Psoas muscle (tissue), 8 donors: ENCODE measurements at places on chromosomes 2 and 18. TPM values are rescaled to one million over a fixed set of nuclear protein-coding genes. Genes with fewer than 3 reads are reported as not detected.

IGFBP2 gene
- 16.5 TPM for total RNA-seq

ANKRD36 gene
- total RNA-seq = 4.6 TPM

IL1RL1 gene
- 2.9 TPM for total RNA-seq

- DNase-seq = peak; percentile 83
Measured at GRCh38 chr2:150485871-150486538, 1.5 kb downstream of the RND3 start.

DNA sequence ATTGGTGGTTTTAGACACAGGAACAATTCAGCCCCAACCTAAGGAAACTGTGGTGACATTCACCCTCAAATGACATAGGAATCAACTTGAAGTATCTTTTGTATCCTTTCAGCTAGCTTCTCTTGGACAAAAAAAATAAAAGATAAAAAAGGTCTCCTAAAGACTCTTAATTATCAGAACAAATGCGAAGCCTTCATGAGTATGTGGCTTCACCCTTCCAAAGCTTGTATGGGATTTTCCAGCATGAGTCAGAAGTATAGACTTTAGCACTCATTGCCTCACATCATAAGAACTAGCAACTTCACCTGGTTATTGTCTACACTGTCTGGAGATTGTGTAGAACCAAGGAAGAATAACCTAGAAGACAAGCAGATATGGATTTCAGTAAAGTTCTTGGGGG, 135.4 kb downstream of the LAMA3 start:
- no peak for DNase-seq

TUBB8B gene
- not detected for total RNA-seq

DNA sequence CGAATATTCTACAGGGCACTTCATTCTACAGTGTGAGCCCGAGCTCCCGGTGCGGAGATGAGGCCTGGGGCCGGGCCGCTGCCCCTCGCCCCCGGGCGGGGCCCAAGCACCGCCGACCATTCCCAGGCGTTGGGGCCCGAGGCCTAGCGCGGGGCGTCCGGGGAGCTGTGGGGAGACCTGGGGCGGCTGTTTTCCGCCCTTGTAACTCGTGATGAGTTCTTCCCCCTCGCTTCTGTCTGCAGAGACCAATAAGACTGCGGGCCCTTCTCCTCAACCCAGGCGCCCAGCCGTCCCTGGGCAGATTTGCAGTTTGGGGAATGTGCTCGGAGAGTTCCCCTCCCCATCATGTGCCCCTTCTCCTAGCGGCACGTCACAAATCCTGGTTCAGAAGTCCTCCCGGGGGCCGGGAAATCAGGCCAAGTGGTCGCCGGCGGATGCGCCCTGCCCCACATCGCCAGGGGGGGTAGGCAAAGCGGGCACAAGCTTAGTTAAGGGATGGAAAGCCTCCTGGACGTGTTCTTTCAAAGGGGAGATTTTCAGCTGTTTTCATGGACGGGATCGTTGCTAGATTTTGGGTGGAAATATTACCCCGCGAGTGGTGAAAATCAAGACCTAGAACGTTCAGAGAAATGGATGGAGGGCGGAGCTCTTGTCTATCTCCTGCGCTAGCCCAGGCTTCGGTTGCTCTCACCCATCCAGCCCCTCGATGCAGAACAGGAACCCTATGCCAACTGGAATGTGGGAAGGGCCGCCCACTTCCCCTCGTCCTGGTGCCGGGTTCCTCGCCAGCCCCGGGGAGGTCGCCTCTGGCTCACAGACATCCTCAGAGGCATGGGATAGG, 18.8 kb upstream of the HAAO start:
- DNase-seq = peak; percentile 78

- no peak for DNase-seq
Measured at GRCh38 chr2:11480859-11481258, 14.9 kb upstream of the E2F6 start.

- no peak for DNase-seq
Measured at GRCh38 chr2:136347981-136348380, 230.0 kb upstream of the CXCR4 start.

BABAM2 gene
- total RNA-seq = 48.2 TPM

DOK6 gene
- 0.18 TPM for total RNA-seq

C2orf78 gene
- not detected for total RNA-seq

DNA sequence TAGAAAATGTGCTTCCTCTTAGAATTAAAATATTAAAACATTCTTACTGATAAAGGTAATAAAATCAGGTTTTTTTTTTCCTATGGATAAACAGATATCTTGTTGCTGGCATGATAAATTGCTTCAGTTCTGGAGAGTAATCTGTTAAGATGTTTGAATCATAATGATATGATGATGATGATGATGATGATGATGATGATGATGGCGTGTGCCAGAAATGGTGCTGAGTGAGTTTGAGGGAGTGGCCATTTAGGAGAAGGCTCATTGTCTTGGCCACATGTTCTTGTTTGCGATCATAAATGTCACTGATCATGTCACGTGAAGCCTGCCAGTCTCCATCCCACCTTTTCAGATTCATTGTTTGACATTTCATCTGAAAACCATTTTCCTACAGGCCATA, 35.0 kb downstream of the ADAM23 start:
- DNase-seq = no peak

DNA sequence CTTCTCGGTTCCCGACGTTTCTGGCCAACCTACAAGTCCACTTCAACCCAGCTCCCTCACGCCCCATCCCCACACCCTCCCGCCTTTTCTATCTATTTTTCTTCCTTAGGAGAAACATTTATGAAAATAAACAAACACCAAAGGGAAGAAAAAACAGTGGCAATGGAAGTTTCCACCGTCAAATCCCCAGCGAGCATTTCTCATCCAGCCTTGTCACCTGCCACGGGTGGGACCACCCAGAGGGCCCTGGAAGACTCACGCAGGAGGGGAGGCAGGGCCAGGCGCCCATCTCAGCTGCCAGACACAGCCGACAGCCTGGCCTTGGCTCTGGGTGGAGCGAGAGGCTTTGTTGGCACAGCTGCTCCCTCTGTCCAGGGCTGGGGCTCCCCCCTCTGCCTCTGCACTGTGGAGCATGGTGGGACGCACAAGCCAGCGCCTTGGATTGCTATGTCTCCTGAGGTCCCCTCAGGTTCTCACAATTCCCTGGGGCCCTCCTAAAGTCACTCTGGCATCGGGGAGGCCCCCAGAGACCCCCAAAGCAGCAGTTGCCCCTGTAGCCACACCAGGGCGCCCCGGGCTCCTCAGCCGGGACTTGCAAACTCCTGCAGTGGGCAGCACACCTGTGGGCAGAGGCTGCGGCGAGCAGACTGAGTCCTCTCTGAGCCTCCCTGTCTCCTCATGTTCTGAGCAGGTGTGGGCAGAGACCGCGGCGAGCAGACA, 395.7 kb upstream of the SALL3 start:
- DNase-seq = no peak

- DNase-seq = no peak
Measured at GRCh38 chr18:39406941-39407340, 1841.3 kb upstream of the CELF4 start.

DNA sequence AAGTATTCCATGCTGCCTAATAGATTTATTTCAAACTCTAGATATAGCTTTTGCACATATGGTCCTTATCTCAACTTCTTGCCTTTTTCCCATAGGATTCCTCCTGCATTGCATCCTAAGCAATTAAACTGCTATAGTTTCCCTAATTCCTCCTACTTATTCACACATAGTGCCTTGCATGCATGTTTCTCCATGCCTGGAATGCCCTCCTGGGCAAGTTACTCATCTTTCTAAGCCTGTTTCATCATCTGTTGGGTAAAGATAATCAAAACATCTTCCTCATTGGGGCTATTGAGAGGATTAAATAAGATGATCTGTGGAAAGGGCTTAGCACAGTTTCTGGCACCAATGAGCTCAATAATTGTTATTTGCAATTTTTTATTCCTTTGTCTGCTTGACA, 726.5 kb downstream of the SLC4A3 start:
- DNase-seq = no peak

- DNase-seq = no peak
Measured at GRCh38 chr18:2960983-2961696, 51.8 kb downstream of the LPIN2 start.

GRCh38 chr2:201978986-201979385, 54.7 kb upstream of the FZD7 start:
- DNase-seq = no peak

- DNase-seq = no peak
Measured at GRCh38 chr2:158914731-158915130, 53.7 kb upstream of the TANC1 start.

ST6GAL2 gene
- 0.17 TPM for total RNA-seq

- DNase-seq = no peak
Measured at GRCh38 chr18:76993573-76993972, 139.0 kb downstream of the MBP start.

DNA sequence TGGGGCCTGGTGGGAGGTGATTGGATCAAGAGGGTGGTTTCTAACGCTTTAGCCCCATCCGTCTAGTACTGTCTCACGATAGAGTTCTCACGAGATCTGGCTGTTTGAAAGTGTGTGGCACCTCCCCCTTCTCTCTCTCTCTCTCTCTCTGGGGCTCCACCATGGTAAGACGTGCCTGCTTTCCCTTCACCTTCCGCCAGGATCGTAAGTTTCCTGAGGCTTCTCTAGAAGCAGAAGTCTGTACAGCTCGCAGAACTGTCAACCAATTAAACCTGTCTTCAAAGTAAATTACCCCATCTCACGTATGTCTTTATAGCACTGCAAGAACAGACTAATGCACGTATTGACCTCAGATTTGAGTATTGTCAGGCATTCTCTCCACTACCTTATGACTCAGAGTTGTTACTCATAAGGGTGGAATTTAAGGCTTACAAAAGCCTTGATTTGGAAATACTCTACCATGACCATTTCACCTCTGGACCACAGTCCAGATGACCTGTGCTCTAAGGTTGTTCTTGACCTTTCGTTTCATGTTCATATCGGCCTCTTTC, 99.5 kb upstream of the AGAP1 start:
- no peak for DNase-seq

DNA sequence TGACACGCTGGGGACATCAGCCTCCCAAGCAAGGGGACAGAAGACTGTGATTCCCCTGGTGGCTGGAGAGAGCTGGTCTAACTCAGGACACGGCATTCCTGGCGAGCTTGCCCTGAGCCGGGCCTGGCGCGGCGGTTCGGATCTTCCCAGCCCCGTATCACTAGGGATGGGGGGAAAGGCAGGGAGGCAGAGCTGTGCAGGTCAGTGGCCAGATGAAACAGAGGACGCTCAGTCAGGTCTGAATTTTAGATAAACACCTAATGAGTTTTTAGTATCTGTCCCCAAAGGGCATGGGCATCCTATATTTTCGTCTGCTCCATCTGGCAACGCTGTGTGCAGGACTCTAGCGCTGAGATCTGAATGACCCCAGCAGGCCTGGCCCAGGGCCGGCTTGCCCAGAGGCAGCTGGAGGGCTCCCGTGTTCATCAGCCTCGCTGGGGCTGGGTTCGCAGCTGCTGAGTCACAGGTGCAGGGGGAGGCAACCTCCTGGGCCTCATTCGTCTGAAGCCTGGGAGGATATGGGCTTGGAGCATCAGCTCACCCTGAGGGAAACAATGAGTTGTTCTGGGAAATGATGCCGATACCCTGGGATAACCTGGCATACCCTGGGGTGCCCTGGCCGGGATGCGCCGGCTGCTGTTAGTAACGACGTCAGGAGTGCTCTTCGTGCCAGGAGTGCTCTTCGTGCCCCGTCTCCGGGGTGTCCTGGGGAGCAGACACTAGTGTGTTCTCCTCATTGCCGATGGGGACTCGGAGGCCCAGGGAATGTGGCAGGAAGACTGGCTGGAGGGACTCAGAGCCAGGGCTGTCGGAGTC, 48.1 kb upstream of the HPCAL1 start:
- no peak for DNase-seq

DNA sequence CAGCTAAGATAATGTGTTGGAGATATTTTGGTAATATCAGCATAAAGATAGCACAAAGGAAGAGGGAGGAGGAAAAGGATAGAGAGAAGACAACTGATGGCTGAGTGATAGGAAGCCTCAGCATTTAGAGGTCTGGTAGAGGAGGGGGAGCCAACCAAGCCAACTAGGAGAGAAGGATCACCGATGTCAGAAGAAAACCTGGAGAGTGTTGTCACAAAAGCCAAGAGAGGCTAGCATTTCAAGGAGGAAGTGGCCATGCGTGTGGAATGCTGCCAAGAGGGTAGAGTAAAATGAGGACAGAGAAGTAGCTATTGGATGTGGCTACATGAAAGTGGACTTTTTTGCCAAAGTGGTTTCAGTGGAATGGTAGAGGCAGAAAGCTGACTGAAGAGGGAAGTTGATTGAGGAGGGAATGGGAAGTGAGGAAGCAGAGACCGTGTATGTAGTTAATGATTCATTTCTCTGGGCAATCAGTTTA, 34.3 kb downstream of the LCLAT1 start:
- peak; percentile 33 for DNase-seq

DNA sequence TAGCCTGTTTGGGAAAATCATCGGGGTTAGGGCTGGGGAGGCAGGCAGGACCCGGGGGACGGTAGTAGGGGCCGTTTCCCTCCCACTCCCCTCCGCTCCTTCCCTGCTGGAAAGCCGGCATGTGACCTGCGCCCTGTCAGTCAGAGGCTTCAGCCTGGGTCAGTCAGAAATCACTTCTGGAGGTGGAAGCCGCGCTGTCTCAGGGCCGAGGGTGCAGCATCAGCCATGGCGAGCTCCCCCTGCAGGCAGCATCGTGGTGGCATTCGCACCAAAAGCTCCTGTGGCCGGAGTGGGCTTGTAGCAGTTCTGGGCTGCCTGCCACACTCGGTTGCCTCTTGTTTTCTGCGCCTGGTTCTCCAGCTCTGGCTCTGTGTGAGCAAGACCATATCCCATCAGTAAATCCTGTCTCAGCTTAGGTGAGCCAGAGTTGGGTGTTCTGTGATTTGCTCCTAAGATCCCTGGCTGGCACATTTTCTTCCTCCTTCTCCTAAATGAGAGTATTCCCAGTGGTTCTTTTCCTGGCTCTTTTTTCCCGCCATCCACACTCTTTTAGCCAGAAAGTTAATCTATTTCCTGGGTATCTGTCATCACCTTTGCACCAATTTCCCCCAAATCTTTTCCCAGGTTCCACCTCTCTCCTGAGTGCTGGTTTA, 123.9 kb upstream of the CD302 start:
- peak; percentile 69 for DNase-seq

PLB1 gene
- 1.8 TPM for total RNA-seq

DNA sequence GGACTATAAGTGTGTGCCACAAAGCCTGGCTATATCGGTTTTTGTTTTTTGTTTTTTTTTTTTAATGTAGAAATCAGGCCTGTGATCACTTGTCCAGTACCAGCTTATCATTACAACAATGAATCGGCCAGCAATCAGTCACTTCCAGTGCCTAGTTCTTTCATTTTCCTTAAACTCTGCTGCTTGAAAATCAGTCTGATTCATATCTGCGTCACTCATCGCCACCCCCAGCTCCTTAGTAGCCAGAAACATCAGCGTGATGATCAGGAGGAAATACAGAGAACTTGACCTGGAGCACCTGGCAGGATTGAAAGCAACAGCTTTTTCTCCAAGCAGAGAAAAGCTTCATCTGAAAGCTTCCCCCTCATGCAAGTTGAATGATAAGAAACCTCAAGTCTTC, 75.4 kb downstream of the SPTBN1 start:
- no peak for DNase-seq

DNA sequence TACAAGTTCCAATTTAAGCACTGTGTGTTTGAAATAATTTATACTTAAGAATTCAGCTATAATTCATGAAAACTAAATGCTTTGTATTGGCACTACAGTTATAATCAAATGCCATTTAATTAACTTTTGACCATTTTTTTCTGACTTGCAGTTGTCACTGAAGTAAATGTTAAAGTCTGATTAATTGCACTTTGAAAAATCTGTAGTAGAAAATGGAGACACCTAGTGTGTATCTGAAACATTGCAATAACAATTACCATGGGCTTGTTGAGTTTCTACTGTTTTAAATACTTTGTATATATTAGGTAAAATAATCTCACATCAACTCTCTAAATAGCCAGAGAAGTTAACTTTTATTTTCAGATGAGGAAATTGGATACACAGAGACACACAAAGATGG, 458.6 kb upstream of the FSIP2 start:
- no peak for DNase-seq

GRCh38 chr2:134296301-134296700, 42.4 kb downstream of the MGAT5 start:
- no peak for DNase-seq
